H54 (cell line): ENCODE measurements at places on chromosomes 1 and 21.
A peak's percentile ranks its signal among the peaks of the same experiment; 100 is the strongest.

- no peak for DNase-seq
These were observed 173.5 kb upstream of the LMO4 start for GRCh38 chr1:87155170-87155569.

DNA sequence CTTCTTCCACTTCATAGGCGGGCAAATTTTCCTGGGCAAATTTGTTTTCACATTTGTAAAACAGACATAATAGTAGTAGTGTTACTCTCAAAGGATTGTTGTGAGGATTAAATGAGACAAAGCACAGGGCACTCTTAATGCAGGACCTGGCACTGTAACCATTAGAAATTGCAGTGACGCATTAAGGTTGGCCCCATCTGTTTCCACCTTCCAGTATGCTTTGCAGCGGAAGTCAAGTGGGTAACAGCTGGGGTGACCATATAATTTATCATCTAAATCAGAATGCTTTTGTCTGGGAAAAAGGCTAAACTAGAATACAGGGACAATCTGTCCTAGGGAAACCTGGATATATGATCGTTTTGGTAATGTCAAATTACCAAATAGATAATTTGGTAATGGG lies 132.5 kb upstream of the CACHD1 start:
- DNase-seq = no peak

- no peak for DNase-seq
These were observed 96.4 kb downstream of the SYF2 start for GRCh38 chr1:25135909-25136308.

GRCh38 chr1:198121056-198121826 lies 35.6 kb upstream of the NEK7 start:
- DNase-seq = peak; percentile 41

DNA sequence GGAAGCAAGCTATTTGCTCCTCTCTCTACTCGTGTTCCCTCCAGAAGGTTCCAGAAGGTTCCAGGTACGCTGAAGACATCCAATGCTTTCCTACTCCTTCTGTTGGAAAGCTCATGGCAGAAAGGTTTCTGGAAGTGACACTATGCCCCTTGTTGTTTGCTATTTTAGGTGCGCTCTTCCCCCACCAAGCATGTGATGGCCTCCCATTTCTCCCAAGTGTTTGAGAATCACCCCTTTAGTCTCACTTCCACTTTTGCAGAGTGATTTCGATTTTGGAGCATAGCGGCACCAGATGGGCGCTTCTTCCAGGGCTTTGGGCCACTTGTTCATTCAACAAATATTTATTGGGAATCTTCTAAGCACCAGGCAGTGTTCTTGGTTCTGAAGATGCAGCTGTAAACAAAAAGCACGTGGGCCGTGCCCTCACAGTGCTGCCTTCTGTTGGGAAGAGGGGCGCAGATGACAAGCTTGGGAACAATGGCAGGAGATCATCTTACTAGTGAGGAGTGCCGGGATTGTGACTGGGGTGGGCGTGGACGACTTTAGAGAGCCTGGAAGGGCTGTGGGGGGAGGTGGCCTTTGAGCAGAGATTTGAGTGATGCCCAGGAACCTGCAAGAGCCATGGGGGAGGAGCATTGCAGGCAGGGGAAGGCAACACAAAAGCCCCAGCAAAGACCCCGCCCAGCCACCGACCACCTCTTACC lies 43.0 kb upstream of the TARDBP start:
- DNase-seq = no peak

- no peak for DNase-seq
These were observed 339.4 kb upstream of the ESRRG start for GRCh38 chr1:217062586-217062985.

GRCh38 chr1:182080955-182081582 lies 19.6 kb upstream of the ZNF648 start:
- peak; percentile 47 for DNase-seq

GRCh38 chr1:67097305-67097704 lies 37.5 kb downstream of the C1orf141 start:
- no peak for DNase-seq

GRCh38 chr21:38454161-38454560 lies 44.1 kb downstream of the ERG start:
- DNase-seq = no peak

DNA sequence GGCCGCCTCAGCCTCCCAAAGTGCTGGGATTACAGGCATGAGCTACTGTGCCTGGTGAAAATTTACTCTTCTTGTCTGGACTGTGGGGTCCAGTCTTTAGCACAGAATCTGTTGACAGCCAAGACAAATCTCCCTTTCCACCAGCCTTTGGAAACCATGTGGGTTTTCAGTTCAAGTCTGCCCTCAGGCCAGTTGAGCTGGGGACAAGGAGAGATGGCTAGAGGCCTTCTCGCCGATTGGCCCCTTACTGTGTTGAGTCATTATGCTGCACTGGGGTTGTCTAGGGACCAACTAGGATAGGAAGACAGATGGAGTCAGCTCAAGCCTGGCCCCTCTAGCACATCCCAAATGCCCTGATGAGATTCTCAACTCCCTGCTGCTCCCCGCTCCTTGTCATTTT lies 8.6 kb upstream of the NKAIN1 start:
- no peak for DNase-seq

DNA sequence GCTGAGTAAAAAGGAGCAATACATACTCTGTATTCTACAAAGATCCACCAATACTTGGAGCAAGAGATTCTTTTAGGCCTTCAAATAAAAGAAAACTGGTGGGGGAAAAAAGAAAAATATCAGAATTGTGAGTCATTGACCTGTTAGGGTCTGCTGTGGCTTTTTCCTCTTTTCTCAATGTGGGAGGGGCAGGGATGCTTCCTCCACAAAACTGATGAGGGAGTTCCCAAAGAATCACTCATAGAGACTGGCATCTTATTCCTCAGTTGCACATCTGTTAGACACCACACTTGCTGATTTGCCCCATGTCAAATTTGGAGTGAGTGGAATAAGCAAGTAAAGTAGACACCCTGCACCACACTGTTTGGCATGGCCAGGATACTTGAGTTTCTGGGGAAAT lies 16.6 kb downstream of the C1orf141 start:
- no peak for DNase-seq

DNA sequence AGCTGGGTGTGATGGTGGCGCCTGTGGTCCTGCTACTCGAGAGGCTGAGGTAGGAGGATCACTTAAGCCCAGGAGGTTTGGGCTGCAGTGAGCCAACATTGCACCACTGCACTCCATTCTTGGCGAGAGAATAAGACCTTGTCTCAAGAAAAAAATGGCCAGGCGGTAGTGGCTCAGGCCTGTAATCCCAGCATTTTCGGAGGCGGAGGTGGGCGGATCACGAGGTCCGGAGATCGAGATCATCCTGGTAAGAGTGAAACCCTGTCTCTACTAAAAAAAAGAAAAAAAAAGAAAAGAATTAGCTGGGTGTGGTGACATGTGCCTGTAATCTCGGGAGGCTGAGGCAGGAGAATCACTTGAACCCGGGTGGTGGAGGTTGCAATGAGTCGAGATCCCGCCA lies 11.3 kb downstream of the ATAD3B start:
- DNase-seq = no peak

DNA sequence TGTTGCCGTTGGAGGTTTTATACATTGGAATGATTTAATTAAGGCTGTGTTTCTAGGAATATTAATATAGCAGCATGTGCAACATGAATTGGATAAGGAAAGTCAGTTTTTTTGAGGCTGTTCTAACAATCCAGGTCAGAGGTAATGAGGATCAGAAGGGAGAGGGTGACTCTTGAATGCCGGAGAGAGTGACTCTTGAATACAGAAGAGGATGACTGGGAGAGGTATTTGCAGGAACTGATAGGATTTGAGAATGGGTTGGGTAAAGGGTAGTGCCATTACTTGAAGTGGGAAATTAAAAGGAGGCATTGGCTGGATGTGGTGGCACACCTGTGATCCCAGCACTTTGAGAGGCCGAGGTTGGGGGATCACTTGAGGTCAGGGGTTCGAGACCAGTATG lies 55.6 kb upstream of the MACF1 start:
- no peak for DNase-seq

DNA sequence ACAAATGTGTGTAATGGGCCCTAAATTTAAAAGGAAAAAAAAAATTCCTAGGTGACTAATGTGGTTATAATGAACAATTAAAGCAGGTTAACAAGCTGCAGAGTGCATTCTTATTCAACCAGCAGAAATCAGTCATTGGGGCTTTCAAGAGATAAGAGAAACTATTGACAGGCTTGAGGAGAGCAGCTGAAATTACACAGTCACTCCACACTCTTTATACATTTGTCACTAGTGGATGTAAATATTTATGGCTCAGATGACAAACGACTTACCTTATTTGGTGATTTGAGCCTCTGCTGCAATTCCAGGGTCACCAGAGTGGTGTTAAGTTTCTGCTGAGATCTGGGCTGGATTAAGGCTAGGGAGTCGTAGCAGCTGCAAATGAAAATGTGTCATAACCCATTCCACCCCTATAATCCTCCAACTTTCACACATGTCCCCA lies 896.3 kb downstream of the TTLL7 start:
- no peak for DNase-seq

GRCh38 chr1:227167276-227168101 lies 150.8 kb downstream of the CDC42BPA start:
- DNase-seq = no peak

- peak; percentile 20 for DNase-seq
These were observed 123.9 kb downstream of the PTBP2 start for GRCh38 chr1:96845464-96845863.

DNA sequence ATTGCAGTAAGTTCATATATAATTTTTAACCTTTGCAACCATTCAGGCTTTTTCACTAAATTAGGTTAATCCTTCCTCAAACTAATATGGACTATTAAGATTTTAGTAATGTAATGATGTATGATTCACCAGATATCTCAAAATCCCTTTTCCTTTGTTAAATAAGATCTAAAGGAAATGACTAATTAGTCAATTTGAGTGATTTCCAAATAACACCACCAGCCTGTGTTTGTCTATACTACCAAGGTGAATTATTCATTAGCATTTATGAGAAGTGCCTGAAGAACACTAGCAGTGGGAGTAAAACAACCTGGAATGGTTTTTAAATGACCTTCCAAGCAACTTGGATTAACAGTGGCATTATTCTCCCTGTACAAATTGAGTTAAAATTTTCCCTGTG lies 670.6 kb upstream of the PKN2 start:
- DNase-seq = no peak

- DNase-seq = no peak
These were observed 29.6 kb upstream of the RGS16 start for GRCh38 chr1:182633657-182634281.

DNA sequence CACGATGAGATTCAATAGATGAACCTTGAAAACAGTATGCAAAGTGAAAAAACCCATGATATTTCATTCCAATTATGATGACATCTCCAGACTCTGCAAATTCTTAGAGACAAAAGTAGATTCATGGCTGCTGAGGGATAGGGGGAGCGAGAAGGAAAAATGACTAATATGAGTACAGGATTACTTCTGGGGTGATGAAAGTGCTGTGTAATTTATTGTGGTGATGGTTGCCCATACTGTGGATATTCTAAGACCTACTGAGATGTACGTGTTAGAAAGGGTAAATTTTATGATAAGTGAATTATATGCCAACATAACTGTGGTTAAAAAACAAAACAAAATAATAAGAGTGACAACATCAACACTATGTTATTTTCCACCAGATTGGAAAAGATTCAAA lies 18.9 kb upstream of the RGS7 start:
- no peak for DNase-seq
